WERI-Rb-1 (cell line): ENCODE measurements at places on chromosomes 11 and 22.

DNA sequence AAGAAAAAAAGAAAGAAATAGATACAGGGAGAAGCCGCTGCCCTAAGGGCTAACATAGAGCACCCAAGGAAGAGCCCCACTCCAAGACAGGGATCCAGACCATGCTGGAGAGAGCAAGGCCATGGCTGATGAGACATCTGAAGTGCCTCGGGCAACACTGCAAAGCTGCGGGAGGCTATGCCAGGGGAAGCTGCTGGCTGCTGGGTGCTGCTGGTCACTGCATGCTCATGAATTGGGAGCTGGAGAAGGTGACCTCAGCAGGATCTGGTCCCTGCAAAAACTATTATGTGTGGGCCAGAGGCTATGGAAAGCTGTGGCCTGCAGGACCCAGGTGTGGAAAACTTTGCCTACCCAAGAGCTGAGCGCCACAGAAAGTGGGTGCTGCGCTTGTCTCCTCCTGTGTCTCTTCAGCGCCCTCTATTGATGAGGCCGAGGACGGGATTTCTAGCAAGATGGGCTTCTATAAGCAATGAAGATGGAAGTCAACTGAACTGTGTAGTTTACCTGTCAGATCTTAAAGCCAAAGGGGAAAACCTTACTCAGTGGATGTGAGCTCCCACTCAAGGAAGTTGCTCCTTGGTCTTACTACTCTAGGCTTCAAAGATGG lies 17.3 kb upstream of the SLC29A2 start:
- DNase-seq, result peak; percentile 82

DNA sequence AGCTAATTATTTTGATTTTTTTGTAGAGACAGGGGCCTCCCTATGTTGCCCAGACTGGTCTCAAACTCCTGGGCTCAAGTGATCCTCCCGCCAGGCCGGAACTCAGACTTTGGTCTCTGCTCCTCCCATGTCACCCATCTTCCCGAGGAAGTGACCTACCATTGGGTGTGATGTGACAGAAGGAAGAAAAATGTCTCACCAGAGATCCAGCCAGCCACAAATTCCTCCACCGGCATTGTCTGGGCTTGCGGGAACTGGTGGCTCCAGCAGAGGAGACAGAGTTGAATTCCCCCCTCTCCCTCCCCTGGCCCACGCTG lies 772 bp downstream of the SLC25A45 start:
- DNase-seq, result no peak

GRCh38 chr22:28674121-28674563 lies 5.5 kb downstream of the TTC28 start:
- DNase-seq, result no peak

DNA sequence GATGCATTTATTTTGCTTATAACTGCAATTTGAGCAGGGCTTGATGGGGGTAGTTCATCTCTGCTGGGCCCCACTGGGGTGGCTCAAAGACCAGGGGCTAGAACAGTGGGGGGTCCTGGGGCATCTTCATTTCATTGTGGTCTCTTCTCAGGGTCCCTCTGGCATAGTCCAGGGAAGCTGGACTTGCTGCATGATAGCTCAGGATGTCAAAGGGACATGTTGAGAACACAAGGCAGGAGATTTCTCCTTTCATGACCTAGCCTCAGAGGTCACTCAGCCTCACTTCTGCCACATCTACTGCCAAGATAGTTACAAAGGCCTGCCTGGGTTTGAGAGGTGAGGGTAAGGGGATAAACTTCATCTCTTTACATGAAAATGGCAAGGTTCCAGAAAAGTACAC lies 89.5 kb downstream of the CWC15 start:
- no peak for DNase-seq

GRCh38 chr22:47295982-47296381 lies 533.5 kb downstream of the TBC1D22A start:
- no peak for DNase-seq

DNA sequence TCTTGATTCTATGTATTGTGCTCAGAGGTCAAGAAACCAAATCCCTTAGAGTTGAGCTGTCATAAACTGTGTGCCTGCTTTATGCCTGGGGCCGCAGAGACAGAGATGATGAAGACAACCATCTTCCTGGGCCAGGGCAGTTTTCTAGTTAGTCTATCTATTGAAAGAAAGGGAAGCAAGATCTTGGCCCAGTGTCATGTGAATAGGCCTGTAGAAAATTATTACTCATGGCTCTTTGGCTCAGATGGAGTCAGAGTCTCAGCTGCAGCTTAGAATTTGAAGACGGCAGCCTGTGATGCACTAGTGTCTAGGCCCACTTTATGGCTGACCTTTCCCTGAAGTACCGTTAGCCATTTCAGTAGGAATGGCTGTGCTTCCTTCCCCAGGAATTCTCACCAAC lies 112.0 kb downstream of the DBX1 start:
- no peak for DNase-seq

DNA sequence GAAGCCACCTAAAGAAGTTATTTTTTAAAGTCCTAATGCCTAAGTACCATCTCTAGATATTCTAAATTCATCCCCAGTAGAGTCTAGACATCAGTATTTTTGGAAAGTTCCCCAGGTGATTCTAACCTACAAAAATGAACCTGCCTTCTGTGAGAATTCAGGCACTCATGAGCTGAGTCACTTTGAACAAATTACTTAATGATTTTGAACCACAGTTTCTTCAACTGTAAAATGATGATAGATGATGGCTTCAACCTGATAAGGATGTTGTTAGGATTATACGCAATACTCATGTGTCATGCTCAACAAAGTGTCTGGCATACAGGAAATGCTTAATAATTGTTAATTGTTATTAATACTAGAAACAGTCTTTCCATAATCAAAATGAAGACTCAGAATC lies 82.8 kb upstream of the OR5AK2 start:
- DNase-seq, result no peak

DNA sequence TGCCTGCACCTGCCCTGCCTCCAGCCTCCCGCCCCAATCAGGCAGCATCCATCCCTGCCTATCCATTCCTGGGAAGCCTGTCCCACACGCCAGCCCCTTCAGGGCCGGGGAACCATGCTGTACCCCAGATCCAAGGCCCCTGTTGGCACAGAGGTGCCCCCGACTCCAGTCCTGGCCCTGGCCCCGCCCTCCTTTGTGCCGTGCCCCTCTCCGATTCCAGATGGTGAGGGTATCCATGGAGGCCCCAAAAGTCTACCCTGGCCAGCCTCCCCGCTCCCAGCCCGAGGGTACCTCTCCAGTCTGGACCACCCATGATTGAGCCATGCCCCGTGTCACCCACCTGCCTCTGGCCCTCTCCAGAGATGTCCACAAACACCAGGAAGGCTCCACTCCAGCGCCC lies 2.7 kb upstream of the TH start:
- no peak for DNase-seq

GRCh38 chr11:71209656-71210055 lies 42.7 kb downstream of the SHANK2 start:
- DNase-seq, result no peak
